Stimulated activated naive CD4-positive, alpha-beta T cell (primary cell): ENCODE measurements at places on chromosomes 3 and 15.
A peak's percentile ranks its signal among the peaks of the same experiment; 100 is the strongest.

DNA sequence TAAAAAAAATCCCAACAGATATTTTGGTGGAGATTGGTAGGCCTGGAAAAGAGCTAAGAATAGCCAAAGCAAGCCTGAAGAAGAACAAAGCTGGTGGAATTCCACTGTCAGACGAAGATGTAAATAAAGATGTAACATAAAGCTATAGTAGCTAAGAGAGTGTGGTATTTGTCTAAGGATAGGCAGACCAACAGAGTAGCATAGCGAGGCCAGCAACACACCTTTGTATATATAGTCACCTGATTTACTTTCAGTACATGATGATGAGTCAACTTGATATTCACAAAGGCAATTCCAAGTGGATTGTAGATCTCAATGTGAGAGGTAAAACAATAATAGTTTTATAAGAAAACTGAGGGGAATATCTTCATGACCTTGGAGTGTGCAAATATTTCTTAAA lies 53.6 kb upstream of the SYN2 start:
- DNase-seq, result no peak

DNA sequence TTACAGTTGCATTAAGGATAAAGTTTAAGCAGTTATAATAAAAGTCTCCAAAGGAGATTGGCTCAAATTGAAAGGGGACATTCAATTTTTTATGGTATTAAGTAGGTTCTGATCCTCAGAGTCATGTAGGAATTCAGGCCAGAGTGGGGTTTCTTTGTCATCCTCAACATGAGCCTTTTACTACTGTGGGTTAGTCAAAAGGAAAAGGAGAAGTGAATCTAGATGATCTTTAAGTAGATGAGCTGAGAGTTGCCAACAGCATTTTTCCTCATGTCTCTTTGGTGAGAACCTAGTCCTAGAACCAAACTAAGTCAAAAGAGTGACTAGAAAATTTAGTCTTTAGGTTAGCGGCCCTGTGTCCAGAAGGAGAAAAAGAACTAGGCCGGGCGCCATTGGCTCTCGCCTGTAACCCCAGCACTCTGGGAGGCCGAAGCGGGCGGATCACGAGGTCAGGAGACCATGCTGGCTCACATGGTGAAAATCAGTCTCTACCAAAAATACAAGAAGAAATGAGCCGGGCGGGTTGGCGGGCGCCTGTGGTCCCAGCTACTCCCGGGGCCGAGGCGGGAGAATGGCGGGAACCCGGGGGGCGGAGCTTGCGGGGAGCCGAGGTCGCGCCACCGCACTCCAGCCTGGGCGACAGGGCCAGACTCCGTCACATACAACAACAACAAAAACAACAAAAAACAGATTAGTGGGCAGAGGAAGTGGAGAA lies 4.2 kb upstream of the CHL1 start:
- no peak for DNase-seq

GRCh38 chr3:37973246-37974054 lies 17.1 kb upstream of the VILL start:
- no peak for DNase-seq

DNA sequence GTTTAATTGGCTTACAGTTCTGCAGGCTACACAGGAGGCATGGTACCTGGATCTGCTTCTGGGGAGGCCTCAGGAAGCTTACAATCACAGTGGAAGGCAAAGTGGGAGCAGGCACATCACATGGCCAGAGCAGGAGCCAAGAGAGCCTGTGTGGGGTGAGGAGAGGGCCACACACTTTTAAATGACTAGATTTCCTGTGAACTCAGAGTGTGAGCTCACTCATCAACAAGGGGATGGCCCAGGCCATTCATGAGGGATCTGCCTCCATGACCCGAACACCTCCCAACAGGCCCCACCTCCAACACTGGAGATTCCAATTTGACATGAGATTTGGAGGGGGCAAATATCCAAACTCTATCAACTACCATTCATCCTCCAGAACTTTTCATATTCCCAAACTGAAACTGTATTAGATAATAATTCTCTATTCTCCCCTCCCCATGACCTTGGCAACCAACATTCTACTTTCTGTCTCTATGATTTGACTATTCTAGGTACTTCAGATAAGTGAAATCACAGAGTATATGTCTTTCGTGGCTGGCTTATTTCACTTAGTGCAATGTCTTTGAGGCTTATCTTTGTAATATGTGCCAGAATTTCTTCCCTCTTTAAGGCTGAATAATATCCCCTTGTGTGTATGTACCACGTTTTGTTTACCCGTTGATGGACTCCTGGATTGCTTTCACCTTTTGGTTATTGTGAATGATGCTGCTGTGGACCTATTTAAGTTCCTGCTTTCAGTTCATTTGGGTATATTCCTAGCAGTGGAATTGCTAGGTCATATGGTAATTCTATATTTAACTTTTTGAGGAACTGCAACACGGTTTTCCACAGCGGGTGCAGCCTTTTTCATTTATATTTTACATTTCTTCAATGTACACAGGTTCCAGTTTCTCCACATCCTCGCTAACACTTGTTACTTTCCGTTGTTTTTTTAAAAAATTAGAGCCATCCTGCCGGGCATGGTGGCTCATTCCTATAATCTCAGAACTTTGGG lies 43.8 kb downstream of the TKT start:
- DNase-seq, result no peak

GRCh38 chr3:112111785-112112402 lies 21.2 kb downstream of the GCSAM start:
- peak; percentile 77 for DNase-seq

DNA sequence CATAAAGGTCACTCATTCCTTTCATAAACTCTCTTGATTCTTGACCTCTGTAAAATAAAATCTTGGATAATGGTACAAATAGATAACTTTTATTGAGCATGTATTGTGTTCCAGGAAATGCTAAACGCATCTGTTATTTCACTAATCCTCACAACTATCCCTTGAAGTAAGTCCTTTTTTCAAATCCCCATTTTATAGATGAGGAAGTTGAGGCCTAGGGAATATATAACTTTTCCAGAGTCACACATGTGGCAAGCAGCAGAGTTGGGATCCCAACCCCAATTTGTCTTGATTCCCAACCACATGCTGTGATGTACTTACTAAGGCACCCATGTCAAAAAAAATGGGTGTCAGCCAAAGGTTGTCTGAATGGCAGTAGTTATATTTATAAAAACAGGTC lies 6.3 kb downstream of the VPS39 start:
- DNase-seq, result no peak
